ENCODE measurements at places on chromosomes 4 and X.

GRCh38 chr4:91837608-91838029 lies 466.1 kb upstream of the GRID2 start:
- DNase-seq = no peak

- DNase-seq = no peak
Observed at GRCh38 chr4:53778155-53778554, 186.9 kb upstream of the LNX1 start.

GRCh38 chr4:6788123-6788522 lies 5.6 kb downstream of the KIAA0232 start:
- no peak for DNase-seq

GRCh38 chr4:47550899-47551548 lies 65.9 kb downstream of the ATP10D start:
- no peak for DNase-seq

DNA sequence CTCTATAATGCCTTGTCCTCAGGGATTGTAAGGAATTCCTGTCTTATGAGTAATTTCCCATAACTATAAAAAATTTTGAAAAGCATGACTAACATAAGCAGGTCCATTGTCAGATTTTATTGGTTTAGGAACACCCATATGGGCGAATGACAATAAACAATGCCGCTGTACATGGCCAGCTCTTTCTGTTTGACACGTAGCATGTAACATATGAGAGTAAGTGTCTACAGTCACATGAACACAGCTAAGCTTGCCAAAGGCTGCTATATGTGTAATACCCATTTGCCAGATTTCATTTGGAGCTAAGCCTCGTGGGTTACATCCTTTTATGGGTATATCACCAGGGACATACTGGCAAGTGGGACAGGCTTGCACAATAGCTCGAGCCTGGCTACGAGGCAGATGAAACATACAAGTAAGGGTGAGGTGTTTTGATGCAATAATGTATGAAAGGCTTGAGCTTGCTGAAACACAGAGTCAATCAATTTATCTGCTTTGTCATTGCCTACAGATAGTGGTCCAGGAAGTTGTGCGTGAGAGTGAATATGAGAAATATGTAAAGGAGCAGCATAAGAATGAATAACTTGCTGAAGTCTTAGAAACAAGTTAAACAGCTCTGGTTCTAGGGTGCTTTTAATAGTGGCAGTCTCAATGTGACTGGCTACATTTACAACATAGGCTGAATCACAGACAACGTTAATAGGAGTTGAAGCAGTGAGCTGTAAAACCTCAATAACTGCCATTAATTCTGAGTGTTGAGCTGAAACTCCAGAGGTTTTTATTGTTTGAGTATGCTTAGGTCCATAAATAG lies 67.4 kb upstream of the UGT2B10 start:
- DNase-seq = no peak

DNA sequence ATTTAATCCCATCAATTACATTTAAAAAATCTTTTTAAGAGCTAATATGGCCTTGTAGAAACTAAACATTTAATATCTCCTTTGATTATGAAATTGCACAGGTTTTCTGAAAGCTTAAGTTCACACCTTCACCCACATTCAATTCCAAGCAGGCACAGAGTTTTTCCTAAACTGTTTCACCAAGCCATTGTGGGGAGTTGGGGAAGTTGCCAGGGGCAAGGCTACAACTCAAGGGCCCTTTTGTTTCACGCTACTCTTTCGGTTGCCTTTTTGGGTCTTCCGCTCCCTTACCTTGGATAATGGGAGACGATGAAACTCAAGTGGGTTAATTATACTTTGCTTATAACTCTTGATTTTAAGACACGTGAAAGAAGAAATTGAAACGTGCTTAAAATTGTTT lies 33.3 kb downstream of the APBB2 start:
- no peak for DNase-seq

GRCh38 chrX:41145920-41146608 lies 60.8 kb downstream of the USP9X start:
- DNase-seq = no peak

GRCh38 chrX:7318661-7319060 lies 170.7 kb upstream of the PUDP start:
- DNase-seq = no peak

GRCh38 chr4:26081795-26082498 lies 167.9 kb downstream of the SMIM20 start:
- peak; percentile 13 for DNase-seq

DNA sequence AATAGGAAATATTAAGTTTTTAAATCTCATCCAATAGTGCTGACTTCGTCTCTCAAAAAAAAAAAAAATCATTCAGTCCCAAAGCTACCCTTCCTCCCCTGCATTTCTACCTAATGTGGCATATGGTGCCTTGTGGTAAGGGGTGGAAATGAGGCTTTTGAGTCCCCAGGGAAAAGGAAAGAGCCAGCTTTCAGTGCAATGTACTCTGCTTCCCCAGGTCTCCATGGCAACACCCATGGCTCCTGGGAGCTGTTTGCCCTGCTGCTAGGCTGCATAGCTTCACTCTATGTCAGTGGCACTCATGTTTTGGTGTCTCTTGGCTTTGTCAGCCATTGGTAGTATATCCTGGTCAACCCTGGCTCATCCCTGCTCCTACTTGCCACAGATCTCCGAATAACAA lies 175.9 kb downstream of the SLC39A8 start:
- DNase-seq = no peak

DNA sequence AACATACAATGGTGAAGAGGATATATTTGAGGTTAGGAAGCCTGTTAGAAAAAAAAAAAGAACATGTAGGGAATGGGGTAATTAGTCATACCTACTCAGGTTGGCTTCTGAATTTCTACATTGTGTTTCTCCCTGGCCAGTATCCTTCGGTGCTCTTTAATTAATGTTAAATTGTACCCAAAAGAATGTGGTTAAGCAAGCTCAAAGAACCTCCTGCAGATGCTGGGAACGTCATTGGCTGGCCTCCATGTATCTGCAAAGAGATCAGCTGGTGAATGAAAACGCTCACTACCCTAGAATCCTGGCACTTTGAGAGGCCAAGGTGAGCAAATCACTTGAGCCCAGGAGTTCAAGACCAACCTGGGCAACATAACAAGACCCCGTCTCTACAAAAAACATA lies 942.3 kb upstream of the PRKX start:
- DNase-seq = no peak

DNA sequence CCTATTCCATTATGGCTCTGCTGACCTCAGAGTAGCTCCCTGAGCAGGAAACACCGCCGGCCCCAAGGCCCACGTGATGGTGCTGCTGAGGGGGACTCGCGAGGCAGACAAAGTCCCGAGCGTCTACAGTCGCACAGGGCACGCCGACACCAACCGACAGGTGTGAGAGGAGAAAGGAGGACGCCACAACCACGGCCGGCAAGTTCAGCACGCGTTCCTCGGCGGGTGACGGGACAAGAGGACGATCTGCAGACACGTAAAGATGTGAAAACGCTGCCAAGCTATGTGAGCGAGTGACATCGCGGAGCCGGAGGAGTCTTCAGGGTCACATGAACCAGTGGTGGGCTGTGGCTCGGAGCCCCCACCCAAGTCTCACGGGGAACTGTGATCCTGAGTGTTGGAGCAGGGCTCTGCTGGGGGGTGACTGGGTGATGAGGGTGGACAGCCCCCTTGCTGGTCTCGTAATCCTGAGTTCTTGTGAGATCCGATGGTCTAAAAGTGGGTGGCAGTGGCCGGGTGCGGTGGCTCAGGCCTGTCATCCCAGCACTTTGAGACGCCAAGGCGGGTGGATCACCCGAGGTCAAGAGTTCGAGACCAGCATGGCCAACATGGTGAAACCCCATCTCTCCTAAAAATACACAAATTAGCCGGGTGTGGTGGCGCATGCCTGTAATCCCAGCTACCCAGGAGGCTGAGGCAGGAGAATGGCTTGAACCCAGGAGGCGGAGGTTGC lies 34.0 kb downstream of the PPP2R3B start:
- no peak for DNase-seq

- no peak for DNase-seq
Observed at GRCh38 chrX:108323751-108324150, 114.5 kb downstream of the COL4A6 start.

GRCh38 chr4:64105903-64106302 lies 303.3 kb downstream of the TECRL start:
- no peak for DNase-seq

DNA sequence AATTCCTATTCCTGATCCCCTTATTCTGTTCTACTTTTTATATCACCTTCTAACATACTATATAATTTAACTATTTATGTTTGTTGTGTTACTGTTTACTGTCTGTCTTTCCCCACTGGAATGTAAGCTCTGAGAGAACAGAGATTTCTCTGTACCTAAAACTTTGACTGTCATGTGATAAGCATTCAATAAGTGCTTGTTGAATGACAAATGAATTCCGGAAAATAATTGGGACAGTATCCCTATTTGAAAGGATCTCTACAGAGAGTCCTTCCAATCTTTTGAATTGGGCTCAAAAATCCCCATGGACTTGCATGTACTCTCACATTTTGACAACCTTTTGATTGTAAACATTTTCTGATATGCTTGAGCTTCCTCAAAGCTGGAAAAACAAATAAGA lies 1.6 kb upstream of the MMGT1 start:
- no peak for DNase-seq

DNA sequence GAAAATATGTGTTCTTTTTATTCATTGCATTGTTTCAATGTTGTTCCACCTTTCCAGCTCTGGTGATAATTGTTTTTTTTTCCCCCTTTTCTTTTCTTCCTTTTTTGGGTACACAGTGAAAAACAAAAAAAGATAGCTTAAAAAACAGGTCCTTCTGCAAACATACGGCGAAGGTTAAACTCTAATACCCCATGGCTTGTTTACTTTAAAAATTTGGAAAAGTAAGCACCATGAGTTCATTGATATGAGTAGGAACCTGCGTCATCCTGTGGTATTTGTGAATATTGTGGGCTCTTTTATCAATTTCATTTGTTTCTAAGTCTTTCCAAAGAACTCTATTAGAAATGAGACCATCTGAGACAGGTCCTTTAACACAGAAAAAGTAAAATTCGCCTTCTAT lies 123.5 kb downstream of the CHRNA9 start:
- no peak for DNase-seq

- DNase-seq = no peak
Observed at GRCh38 chrX:115229337-115230003, 4.4 kb downstream of the LRCH2 start.

DNA sequence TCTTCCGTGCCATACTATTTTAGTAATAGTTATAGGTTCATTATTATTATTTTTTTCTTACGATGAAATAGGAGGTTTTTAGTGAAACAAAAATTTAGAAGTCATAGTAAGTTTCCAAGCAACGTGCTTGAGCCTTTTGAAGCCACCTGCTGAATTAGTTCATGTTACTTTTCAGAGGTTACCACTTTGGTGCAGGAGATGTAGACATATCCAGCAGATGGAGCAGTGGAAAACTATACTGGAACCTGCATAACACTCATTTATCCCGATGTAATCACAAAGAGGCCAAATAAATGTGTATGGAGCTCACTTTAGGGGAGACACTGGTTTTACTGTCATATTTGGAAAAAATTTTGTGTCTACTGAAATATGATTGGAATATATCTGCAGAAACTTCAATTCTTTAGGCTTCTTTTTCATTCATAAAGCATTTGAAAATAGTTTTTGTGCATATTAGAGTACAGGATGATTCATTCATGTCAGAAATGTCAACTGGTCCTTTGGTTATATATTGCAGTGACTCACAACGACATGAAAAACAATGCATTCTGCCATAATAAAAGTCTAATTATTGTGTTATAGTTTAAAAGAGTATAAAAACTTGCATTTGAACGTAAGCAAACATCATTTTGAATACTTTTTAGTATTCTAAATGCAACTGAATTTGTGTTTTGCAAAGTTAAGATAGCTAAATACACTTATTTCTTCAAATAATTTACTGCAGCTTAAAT lies 2182.9 kb upstream of the TENM3 start:
- no peak for DNase-seq

DNA sequence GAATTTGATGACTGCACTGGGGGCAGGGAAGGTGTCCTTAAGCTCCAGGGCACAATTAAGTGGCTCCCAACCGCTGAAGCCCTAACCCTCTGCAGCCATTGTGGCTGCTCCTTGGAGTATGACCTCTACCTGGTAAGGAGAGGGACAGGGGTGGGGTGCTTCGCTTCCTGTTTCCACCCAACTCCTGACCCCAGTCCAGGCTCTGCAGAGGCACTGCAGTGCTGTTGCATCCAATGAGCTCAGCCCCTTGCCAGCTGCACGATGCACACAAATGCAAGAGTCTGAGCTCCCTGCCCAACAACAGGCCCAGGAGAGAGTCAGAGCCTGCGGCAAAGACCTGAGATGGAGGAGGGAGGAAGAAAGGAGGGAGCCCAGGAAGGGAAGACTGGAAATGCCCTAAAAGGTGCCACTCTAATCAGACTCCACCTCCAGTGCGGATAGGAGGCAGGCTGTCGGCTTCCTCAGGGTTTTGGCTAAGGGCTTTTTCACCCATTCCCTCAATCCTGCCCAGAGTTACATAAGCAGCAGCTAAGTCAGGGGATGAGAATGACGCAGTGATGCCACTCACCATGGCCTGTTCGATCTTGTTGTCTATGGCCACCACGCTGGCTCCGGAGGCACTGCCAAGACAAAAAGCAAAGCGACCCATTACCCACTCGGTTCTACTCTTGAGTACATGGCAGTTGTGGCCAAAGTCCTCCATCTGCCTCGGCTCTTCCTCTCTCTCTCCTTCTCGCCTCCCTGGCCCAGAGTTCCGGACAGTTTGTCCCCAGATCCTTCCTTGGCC lies 60.1 kb downstream of the TSC22D3 start:
- DNase-seq = no peak

GRCh38 chrX:139382529-139382928 lies 148.0 kb upstream of the F9 start:
- no peak for DNase-seq

- no peak for DNase-seq
Observed at GRCh38 chr4:55132775-55133174, 7.4 kb upstream of the KDR start.

- peak; percentile 20 for DNase-seq
Observed at GRCh38 chrX:41335958-41336331, 2.0 kb downstream of the DDX3X start.

Data from stimulated activated CD4-positive, alpha-beta T cell treated with anti-CD3 and anti-CD28 coated beads, Interleukin-4, amount 100 ng/mL, for 24 hours (primary cell).